ENCODE measurements at places on chromosomes 1 and 21.

GRCh38 chr1:247212012-247212411, 40.2 kb upstream of the ZNF124 start:
- DNase-seq = no peak

DNA sequence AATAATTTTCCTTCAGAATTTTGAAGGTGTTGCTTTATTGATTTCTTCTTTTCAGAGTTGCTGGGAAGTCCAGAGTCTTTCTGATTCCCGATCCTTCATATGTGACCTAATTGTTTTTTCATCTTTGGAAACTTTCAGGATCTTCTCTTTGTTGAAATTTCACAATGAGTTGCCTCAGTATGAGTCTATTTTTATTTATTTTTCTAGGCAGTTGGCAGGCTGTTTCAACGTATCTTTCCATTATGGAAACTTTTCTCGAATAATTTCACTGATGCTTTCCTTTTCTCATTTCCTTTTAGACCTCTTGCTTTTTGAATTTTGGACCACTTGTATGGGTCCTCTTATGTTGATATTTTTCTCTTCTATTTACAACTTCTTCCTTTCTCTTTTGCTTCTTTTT, 354.3 kb downstream of the TGFB2 start:
- no peak for DNase-seq

GRCh38 chr1:36089393-36090121, 865 bp downstream of the ADPRS start:
- DNase-seq = peak; percentile 72

- no peak for DNase-seq
Observed at GRCh38 chr21:38931291-38931690, 125.6 kb downstream of the ETS2 start.

GRCh38 chr1:114536043-114536442, 25.0 kb upstream of the TRIM33 start:
- no peak for DNase-seq

DNA sequence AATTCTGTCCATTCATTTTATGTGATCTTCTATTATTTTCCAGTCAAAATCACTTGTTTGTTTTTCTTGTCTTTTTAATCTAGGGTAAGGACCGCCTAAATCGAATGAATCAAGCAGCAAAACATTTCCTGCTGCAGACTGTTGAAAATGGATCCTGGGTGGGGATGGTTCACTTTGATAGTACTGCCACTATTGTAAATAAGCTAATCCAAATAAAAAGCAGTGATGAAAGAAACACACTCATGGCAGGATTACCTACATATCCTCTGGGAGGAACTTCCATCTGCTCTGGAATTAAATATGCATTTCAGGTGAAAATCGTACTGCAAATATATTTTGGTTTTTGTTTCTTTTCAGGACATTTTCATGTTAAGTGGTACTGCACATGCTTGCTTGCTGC, 20.5 kb downstream of the CLCA4 start:
- DNase-seq = no peak

GRCh38 chr1:111488669-111489068, 14.8 kb downstream of the ADORA3 start:
- DNase-seq = no peak

- no peak for DNase-seq
Observed at GRCh38 chr1:193213998-193214397, 27.6 kb upstream of the B3GALT2 start.

- DNase-seq = no peak
Observed at GRCh38 chr1:19824036-19824435, 9.0 kb upstream of the RNF186 start.

- DNase-seq = no peak
Observed at GRCh38 chr1:12202190-12202497, 27.7 kb upstream of the VPS13D start.

DNA sequence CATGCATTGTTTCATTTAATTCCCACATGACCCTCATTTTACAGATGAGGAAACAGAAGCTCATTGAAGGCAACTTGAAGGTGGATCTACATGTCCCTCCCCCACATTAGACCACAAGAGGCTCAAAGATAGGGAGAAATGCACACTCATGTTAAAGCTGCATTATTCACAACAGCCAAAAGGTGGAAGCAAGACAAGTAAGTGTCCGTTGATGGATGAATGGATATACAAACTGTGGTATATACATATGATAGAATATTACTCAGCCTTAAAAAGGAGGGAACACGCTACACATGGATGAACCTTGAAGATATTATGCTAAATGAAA, 149.7 kb upstream of the JUN start:
- DNase-seq = no peak

DNA sequence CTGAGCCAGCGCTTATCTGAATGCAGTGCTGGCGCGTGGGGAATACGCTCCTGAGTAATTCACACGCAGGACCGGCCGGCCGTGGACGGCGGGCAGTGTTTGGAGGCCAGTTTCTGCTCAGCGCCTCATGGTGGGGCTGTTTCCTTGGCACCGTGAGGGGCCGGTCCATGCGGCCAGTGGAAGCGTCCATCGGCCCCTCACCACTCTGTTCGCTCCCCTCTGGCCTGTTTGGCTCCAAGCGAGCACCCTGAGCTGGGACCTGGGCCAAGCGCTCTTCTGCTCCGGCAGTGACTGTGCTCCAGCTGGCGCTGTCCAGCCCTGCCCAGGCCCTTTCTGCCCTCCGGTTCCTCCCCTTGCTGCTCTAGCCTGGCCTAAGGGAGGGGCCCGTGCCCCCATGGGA, 16.3 kb upstream of the PLCH2 start:
- DNase-seq = no peak

GRCh38 chr1:88985032-88985431, 7.4 kb downstream of the KYAT3 start:
- DNase-seq = no peak

GRCh38 chr1:224565186-224565585, 50.9 kb upstream of the CNIH3 start:
- DNase-seq = no peak

- no peak for DNase-seq
Observed at GRCh38 chr21:15300131-15300530, 235.3 kb upstream of the NRIP1 start.

GRCh38 chr1:53190210-53190611, 6.4 kb upstream of the CPT2 start:
- peak; percentile 66 for DNase-seq

- DNase-seq = peak; percentile 85
Observed at GRCh38 chr21:41186755-41187536, 19.0 kb downstream of the BACE2 start.

DNA sequence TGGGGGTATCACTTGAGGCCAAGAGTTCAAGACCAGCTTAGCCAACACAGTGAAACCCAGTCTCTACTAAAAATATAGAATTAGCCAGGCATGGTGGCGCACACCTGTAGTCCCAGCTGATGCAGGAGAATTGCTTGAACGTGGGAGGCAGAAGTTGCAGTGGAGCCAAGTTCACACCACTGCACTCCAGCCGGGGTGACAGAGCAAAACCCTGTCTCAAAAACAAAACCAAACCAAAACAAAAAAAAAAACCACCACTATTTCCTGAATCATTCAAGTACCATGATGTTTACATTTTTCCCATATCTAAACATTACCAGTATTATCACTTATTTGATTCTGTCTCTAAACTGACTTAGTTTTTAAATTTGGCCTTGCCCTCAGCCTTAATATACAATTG, 29.5 kb downstream of the TUT4 start:
- DNase-seq = no peak

GRCh38 chr21:29265690-29266479, 32.8 kb upstream of the BACH1 start:
- peak; percentile 18 for DNase-seq

DNA sequence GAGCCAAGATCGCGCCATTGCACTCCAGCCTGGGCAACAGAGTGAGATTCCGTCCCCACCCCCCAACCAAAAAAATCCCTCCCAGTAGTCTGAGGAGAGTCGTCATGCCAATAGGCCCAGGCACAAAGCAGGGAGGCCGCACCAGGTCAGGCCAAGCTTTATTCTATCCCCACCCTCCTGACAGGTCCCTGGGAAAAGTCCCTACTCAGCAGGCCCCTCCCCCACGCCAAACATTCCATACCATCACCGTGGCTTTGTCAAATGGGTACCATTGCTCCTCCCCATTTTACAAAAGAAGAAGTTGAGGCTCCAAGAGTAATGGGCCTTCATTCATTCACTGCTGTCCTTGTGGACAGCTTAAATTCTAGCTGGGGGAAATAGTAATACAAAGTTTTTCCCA, 5.3 kb downstream of the GPR3 start:
- peak; percentile 51 for DNase-seq

- DNase-seq = no peak
Observed at GRCh38 chr1:151530461-151530860, 9.6 kb upstream of the TUFT1 start.

GRCh38 chr1:18582890-18583289, 47.8 kb upstream of the PAX7 start:
- no peak for DNase-seq

DNA sequence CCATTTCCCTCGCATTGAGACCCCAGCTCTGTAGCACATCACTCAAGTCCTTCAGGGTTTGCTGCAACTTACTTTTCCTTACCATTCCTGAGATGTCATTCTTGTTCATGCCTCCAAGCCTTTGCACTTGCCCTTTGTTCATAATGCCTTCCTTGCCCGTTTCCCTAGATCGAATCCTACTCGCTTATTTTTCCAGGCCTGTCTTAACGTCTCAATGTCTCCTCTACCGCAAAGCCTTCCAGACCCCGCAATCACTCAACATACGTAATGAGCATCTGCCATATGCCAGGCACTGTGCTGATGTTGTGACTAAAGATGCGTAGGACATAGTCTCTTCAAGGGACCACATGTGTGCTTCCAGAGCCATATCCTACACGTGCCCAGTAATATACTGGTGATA, 31.1 kb upstream of the CNIH3 start:
- DNase-seq = no peak

- peak; percentile 63 for DNase-seq
Observed at GRCh38 chr1:31216016-31216415, 23.7 kb downstream of the NKAIN1 start.

- no peak for DNase-seq
Observed at GRCh38 chr1:19675797-19676196, 11.1 kb downstream of the HTR6 start.

GRCh38 chr1:240820816-240821215, 208.9 kb upstream of the GREM2 start:
- no peak for DNase-seq

DNA sequence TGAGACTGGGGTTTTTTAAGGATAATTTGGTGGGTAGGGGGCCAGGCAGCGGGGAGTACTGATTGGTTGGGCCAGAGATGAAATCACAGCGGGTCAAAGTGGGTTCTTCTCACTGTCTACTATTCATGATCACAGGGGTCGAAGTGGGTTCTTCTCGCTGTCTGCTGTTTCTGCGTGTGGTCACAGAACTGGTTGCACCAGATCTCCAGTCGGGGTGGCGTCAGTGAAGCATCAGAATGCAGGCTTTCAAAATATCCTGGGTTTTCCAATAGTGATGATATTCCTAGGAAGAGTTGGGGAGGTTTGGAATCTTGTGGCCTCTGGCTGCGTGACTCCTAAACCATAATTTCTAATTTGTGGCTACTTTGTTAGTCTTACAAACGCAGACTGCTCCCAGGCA, 45.1 kb downstream of the TRPM2 start:
- DNase-seq = no peak

GRCh38 chr1:31183927-31184554, 55.6 kb downstream of the NKAIN1 start:
- peak; percentile 78 for DNase-seq

GRCh38 chr1:214476986-214477870, 74.2 kb downstream of the PTPN14 start:
- no peak for DNase-seq

- DNase-seq = no peak
Observed at GRCh38 chr1:62271134-62271533, 48.1 kb downstream of the KANK4 start.

DNA sequence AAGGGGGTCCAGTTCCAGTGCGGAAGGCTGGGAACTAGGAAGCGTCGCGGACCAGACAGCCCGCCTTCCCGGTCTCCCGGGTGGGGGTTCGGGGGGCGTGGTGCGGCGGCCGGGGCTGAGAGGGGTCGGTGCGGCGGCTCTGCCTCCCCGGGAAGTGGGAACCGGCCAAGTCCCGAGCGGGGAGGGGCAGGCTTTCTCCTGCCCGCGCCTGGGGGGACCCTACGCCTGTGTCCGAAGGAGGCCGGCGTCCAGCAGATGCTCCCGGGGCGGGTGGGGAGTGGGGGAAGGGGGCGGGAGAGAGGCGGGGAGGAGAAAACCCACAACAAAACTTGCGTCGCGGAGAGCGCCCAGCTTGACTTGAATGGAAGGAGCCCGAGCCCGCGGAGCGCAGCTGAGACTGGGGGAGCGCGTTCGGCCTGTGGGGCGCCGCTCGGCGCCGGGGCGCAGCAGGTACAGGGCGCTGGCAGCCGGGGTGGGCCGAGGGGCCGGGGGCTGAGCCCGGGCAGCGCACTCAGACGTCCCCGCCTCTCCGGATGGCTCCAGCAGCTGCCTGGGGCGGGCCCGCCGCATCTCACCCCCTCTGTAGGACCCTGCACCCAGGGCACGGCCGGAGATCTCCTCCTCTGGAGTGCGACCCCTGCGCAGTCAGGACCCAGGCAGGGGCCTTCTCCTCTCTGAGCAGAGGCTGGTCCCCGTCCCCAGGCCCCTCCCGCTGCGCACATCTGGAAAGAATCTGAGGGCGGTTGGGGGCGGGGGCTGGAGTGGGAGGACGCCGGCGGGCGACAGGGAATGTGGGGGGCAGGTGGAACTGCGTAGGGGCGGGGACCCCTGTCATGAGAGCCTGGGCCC, at the start of gene PODN:
TSS of gene PODN (plus strand) at position 355 of the 849 bp plus-strand sequence. CDS start 7,643 bp downstream, outside the sequence.
- DNase-seq = no peak

- no peak for DNase-seq
Observed at GRCh38 chr1:56712150-56712549, 67.0 kb downstream of the PRKAA2 start.

- DNase-seq = no peak
Observed at GRCh38 chr1:224482619-224483018, 48.0 kb upstream of the WDR26 start.

- DNase-seq = no peak
Observed at GRCh38 chr1:101183388-101183699, 53.5 kb upstream of the S1PR1 start.

DNA sequence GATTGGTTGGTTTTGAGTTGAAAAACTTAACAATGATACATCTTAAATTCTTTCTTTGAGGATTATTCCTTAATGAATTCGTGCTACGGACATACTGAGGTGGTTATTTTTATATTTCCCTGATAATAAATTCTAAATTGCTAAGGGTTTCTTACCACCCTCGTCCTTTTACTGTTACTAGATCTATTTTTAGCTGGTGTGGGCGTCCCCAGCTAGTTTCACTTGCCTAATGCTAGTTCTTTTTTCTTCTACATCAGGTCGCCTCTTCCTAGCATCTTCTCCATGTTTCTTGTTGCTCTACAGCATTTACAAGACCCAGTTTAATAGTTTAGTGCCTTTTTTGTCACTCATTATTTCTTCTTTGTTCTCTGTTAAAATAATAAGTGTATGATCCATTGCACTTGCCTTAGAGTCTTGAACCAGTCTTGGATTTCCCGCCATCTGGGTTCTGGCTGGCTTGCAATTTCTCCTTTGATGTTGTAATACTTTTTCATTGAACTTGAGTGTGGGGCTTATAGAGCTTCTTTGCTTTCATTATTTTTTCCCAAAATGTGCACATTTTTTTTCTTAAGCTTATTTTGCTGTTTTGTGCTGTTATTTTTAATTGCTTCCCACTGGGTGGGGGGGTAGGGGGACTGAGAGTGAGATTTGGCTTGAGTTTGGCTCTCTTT, 677 bp upstream of the HSD11B1 start:
- no peak for DNase-seq

- DNase-seq = no peak
Observed at GRCh38 chr1:94178901-94179300, 58.0 kb upstream of the ABCA4 start.

GRCh38 chr1:182331387-182331786, 60.2 kb downstream of the GLUL start:
- no peak for DNase-seq

Data from mesendoderm (in vitro differentiated cells).